Omental fat pad (tissue), 4 donors: ENCODE measurements at places on chromosomes 6 and 20.

DNA sequence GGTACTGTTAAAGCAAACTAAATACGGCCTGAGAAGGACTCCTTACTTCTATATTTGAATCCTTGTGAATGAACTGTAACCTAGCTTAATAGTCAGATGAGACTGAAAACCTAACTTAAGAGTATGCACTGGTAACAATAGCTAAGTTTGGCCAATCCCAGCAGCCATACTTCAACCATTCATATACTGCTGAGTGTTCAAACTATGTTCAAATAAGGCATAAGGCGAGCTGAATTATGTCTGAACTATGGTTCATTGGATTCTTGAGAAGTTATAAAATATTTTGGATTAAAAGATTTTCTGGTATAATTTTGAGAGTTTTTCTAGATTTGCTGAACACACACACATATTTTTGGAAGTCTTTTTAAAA, 2.2 kb downstream of the SMPDL3A start:
- DNase-seq = no peak

DNA sequence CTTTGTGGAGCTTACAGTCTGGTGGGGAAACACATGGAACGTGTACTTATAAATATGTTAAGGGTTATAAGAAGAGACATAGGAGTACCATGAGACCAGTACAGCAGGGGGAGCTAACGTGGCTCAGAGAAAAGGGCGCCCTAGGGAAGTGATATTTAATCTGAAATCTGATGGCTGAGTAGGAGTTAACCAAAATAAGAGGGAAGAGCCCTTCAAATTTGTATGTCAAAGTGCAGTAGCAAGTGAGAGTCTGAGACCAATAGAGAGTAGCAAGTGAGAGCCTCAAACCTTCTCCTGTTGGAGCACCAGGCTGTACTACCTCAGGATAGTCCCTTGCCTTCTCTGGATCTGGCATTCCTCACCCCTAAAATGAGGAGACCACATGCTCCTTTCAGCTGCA, 6.1 kb upstream of the PKIG start:
- no peak for DNase-seq

- no peak for DNase-seq
Measured at GRCh38 chr6:122495612-122496011, 24.0 kb upstream of the SERINC1 start.

DNA sequence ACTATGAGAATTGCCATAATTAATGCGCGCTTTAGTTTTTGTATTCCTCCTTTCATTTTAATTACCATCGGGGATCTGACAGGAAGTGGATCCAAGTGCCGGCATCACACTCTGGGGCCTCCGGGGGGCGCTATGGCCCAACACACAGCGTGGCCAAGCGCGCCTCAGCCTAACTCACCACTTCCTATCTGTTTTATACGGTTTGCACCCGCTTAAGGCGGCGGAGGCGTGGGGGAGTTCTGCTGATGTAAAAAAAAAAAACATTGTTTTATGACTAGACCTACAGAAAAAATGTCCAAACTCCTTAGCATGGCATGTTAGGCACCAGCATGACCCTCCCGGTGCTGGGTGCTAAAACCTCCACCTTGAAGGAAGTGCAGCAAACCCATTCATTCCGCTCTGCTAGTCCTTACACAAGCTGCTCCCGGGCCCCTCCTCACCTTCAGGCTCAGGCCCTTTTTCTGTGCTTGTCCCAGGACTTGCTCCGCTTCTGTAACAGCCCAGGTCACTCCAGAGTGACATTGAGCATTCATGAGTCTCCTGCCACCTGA, 4.5 kb upstream of the EBF4 start:
- DNase-seq = no peak

DNA sequence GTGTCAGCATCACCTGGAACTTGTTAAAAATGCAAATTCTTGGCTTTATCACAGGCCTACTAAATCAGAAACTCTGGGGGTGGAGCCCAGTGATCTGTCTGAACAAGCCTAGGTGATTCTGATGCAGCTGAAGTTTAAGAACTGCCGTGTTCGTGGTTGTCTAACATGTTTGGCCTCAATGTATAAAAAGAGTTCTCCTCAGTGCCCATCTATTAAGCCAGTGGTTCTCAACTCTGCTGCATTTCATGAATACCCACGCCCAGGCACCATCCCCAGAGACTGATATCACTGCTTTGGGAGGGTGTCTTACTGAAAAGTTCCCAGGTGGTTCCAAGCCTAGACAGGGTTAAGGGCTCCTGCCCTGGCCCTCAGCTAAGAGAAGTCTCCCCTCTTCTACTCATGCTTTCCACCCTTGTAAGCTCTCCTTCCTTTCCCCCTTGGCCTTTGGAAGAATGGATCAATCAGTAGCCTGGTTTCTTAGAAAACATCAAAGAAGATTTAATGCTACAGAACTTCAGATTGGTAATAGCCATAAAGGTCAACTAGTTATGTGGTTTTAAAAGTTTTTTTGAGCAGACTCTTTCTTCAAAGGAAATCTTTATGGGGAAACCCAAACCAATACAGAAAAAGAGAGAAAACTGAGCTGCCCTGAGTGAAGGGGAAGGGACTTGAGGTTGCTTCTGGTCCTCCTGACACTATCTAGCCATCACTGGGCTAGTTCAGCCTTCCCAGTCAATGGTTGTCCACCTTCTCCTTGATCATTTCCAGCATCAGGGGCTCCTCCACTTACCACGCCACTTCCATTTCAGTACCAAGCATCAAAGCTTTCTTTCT, 38.9 kb upstream of the TNFAIP3 start:
- DNase-seq = no peak

DNA sequence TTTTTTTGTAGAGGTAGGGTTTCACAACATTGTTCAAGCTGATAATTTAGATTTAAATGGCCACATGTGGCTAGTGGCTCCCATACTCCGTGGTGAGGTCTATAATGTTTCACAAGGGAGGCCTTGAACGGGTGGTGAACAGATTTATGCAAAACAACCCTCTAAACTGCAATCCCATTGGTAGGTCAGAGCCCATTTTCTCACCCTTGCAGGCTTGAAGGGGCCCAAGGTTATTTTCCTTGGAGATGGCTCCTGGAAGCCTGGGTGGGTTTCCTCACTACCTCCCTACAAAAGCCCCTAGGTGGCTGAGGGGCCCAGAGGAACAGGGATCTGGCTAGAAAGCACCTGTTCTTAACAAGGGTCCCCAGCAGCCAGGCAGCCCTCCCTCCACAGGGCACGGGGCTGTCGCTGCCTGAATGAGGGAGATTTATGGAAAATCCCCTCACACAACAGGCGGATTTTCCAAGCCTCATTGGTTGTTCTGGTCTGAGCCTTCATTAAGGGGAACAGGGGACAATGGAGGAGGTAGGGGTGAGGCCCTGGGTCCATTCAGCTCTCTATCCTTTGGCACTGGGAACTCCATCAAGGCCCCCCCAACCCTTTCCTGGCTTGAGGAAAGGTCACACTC, 64.6 kb downstream of the VEGFA start:
- DNase-seq = no peak
